ENCODE measurements at places on chromosomes 5 and 9.

- no peak for DNase-seq
These were observed 3.4 kb downstream of the IL33 start for GRCh38 chr9:6219040-6219439.

DNA sequence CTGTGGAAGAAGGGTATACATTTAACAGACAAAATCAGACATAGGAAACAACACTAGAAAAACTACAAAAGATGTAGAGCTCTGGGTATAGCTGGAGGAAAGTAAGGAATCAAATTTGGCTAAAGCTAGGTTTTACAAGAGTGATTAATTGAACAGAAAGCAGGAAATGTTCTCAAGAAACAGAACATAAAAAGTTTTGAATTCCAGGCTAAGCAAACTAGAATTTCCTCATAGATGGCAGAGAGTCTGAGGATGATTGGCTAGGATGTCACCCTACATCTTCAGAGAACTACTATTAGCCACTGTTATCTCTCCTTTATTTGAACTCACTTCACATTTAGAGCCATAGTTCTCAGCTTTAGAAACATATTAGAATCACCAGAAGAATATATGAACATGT lies 502.1 kb upstream of the PAPPA start:
- no peak for DNase-seq

DNA sequence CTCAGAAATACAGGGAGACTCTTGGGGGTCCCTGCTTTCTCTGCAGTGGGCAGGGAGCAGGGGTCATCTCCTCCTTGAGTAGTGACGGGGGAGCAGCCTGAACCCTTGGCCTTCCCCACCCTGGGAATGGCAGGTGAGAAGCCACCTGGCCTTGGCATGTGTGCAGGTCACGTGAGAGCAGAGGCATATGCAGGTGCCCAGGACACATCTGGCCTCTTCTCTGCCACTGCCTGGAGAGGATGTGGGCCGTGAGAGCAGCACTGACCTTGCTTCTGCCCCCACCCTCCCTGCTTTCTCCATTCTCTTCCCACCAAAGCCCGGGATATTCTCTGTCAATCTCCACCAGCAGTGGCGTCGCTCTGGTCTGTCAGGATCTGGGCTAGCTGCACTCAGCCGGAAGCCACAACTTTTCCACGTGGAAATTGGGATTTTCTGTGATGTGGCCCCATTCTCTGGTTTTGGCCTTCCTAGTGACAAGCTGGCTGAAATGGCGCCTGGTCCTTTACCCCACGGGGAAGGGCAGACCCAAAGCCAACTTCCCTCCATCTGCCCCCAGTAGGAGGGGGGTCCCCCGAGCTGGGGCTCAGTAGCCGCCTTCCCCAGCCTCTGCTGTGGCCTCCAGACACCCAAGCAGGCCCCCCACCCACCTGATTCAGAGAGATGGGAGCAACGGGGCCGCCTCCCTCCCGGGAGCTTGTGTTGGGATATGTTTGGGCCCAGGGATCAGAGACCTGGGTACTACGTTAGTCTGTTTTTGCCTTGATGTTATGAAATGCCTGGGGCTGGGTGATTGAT lies 70.4 kb upstream of the FCN1 start:
- no peak for DNase-seq

GRCh38 chr5:102955488-102955887 lies 164.4 kb downstream of the GIN1 start:
- DNase-seq, result no peak

DNA sequence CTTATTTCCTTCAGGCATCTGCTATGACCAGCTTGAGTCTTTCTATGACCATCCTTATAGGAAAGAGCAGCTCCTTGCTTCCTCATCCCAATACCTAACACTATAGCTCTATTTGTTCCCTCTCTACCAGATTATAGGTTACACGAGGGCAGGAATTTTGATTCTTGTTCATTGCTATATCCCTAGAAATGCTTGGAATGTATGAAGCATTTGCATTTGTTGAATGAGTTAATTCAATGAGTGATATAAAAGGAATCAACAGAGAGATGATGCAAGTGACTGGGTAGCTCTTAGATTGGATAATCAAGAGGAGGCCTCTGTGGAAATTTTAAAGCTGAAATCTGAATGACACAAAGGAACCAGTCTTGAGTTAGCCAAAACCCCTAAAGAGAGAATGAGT lies 13.9 kb downstream of the ZCCHC9 start:
- no peak for DNase-seq

- DNase-seq, result no peak
These were observed 43.6 kb upstream of the CLINT1 start for GRCh38 chr5:157902449-157903116.

DNA sequence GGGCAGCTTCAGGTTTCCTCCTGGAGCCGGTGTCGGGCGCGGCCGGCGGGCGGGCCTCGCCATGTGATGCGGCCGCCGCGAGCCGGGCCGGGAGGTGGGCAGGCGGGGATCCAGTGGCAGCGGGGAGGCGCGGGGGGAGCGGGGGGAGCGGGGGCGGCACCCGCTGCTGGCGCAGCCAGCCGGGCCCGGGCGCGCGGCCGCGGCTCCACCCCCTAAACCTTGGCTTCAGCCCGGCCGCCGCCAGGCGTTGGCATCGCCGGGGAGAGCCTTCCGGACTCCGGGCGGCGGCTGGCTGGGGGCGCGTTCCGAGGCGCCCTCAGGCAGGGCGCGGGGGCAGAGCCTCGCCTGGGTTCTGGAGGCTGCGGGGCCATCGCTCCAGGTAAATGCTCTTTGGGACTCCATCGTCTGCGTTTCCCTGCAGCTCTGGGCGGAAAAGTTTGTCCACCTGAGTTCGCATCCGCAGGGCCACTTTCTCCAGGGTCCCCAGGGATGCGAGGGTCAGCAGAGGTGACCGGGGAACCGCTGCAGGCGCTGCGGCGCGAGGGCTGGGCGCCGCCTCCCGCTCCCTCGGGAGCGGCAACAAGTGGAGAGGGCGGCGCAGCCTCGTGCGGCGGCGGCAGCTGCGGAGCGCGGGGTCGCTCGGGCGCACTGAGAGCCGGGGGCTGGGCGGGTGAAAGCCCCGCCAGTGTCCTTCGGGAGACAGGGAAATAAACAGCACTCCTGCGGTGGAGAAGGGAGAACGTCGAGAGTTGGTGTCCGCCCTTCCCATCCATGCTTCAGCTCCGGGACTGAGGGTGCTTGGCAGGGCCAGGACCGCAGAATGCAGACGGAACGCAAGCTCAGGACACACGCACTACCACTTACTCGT lies at the start of gene ARHGEF28:
Gene ARHGEF28, plus strand, starts transcription at position 253 of the 868 bp plus-strand sequence. CDS start 58,656 bp downstream, outside the sequence.
- DNase-seq, result peak; percentile 22

DNA sequence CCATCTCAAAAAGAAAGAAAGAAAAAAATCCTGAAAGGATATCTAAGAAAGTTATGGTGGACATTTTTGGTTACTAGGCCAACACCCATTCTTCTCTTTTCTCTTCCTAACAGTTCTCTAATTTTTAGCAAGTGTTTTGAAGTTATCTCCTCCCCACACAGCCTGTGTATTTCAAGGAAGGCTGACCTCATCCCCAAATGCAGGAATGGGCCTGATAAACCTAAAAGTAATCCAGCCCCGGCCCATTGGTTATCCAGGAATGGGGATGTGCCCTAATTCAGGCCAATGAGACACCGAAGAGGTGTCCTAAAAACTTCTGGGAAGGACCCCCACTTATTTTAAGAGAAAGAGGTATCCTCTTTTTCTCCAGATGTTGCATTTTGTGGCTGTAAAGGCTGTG lies 46.6 kb downstream of the F2R start:
- no peak for DNase-seq

GRCh38 chr9:35566417-35566816 lies 38.6 kb upstream of the TESK1 start:
- no peak for DNase-seq

GRCh38 chr5:169577951-169578350 lies 5.6 kb upstream of the SPDL1 start:
- DNase-seq, result no peak

DNA sequence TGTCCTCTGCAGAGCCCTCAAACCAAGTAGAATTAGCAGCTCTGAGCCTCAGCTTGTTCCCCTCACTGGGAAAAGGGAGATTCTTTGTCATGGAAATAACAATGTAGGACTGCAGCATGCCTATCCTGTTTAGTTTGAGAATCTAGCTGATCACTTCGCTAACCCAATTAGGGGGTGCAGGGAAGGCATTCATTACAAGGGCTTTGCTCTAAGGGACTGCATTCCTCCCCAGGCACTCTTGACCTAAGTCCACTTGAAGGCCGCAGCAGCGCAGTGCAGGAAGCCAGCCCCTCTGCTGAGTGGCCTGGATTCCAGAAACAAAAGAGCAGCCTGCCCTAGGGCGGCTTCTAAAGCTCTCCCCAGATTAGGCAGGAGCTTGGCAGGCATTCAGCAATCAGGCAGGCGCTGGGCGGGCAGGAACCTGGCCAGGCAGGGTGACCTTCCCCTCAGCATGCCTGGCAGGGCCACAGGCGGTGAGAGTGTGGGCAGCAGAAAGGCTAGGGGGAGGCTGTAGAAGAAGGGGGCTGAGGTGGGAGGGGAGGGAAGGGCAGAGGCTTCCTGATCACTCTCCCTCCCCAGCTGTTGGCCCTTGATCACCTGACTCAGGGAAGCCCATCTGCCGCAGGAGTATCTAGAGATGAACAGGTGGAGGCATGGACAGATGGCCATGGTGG lies 24.8 kb downstream of the CCNJL start:
- DNase-seq, result no peak

- peak; percentile 41 for DNase-seq
These were observed 35.6 kb downstream of the TNFSF8 start for GRCh38 chr9:114894609-114895433.

DNA sequence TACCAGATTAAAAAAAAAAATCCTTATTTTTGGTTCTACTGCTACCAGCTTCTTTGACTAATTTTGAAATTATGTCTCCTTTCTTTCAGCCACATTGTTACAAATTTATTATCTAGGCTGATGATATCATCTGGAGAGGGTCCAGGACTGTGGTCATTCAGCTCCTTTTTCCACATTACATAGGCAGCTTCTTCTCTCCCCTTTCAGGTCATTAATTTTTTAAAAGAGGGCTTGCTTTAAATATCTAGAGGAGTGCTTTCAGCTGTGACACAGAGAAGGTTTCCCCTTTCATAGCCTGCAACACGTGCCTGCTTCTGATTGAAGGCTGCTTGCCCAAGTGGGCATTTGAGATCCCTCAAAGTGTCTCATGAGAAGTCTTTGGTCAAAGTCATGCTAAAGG lies 155.7 kb upstream of the PAPPA start:
- DNase-seq, result no peak

- no peak for DNase-seq
These were observed 1.6 kb downstream of the ZNF462 start for GRCh38 chr9:106864373-106865143.

DNA sequence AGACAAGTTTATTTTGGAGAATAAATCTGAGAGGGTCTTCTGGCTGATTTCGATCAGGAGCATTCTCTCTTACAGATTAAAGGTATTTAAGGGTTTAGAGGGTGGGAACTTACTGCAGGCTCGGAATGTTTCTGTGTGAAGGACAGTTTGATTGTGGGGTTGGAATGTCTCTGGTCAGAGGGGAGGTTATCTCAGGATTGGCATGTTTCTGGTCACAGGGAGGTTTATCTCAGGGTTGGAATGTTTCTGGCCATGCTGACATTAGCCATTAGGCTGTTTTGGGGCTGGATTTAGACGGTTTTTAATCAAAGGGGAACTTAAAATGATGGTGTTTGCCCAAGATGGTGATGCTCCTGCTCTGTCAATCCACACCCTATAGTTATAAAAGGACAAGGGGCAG lies 95.2 kb downstream of the SLCO4C1 start:
- DNase-seq, result no peak

DNA sequence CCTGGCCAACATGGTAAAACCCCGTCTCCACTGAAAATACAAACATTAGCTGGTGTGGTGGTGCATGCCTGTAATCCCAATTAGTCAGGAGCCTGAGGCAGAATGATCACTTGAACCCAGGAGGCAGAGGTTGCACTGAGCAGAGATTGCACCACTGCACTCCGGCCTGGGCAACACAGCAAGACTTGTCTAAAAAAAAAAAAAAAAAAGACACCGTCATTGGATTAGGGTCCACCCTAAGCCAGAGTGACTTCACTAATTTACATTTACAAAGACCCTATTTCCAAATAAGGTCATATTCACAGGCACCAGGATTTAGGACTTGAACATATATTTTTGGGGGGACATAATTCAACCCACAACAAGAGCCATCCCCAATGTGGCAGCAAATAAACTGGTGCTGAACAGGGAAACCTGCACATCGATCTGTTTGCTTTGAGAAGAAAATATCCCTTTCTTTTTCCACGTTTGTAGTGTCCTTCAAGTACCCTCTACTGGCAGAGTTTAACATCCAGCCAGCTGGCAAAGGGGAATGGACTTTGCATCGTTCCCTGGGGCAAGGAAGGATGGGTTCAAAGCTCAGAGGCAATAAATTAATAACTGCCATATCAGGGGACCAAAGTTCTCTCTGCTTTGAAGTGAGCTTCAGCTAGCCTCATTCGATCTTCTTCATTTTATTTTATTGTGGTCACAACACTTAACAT lies 3.7 kb upstream of the DNAJC25 start:
- no peak for DNase-seq

- peak; percentile 80 for DNase-seq
These were observed 24.8 kb downstream of the PTBP3 start for GRCh38 chr9:112308588-112308987.

GRCh38 chr9:69193685-69194032 lies 19.6 kb downstream of the TJP2 start:
- DNase-seq, result no peak

DNA sequence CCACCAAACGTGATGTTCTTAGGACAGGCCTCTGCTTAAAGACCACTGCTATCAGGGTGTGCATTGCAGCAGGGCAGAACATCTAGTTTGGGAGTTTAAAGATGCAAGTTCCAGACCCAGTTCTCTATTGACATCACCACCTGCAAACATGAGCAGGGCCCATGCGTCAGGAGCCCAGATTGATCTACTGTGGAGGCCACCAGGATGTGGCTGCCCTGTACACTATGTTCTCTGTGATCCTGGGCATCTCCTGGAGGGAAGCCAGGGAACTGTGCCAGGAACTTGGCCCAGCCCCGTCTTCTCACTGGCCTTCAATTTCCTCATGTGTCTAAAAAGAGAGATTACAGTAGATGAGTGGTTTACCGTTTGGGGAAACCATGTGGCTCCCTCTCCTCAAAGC lies 87.1 kb downstream of the PDE6A start:
- no peak for DNase-seq

- DNase-seq, result no peak
These were observed 26.8 kb downstream of the TRIP13 start for GRCh38 chr5:919356-920000.

DNA sequence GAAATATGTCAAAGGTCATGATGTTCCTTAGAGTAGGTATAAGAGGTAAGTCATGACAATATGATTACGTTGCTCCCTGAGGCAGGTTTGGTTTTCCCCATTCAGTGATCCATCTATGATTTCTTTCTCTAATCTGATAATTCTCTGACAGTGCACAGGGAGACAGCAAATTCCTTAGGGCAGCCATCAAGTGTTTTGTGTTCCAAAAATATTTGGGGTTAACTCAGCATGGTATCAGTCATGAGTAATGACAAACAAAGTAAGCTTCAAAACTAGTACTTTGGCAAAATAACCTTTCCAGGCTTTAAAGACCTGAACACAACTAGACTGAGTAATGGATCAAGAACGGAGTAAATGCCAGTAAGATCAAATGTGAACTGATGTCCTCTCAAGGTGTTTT lies 55.3 kb upstream of the SPATA31E1 start:
- DNase-seq, result no peak

- no peak for DNase-seq
These were observed 66.3 kb downstream of the C9orf50 start for GRCh38 chr9:129554649-129555048.
